ENCODE measurements at places on chromosomes 6 and 20.

GRCh38 chr6:16635291-16635809 lies 125.9 kb downstream of the ATXN1 start:
- DNase-seq: no peak

DNA sequence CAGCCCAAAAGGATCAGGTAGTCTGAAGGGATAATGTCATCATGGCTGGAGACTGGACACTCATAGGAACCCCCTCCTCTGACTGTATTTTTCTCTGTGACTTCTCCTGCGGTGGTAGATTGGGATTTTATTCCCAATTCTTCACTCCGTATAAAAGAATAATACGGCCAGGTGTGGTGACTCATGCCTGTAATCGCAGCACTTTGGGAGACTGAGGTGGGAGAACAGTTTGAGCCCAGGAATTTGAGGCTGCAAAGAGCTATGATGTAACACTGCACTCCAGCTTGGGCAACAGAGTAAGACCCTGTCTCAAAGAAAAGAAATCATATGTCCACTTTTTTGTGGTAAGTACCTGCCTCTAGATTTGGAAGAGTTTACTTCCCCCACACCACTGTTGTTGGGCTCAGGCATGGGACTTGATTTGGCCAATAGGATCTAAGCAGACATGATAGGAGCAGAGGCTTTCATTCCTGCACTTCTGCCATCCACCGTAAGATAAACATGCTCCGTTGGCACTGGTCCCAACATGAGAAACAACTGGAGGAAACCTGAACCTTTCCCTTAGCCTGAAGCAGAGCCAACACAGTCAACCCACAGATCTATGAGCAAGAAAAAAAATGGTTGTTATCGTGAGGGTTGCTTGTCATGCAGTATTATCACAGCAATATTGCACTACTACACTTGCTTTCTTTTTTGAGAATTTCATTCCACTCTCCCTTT lies 82.0 kb downstream of the JPH2 start:
- DNase-seq: no peak

DNA sequence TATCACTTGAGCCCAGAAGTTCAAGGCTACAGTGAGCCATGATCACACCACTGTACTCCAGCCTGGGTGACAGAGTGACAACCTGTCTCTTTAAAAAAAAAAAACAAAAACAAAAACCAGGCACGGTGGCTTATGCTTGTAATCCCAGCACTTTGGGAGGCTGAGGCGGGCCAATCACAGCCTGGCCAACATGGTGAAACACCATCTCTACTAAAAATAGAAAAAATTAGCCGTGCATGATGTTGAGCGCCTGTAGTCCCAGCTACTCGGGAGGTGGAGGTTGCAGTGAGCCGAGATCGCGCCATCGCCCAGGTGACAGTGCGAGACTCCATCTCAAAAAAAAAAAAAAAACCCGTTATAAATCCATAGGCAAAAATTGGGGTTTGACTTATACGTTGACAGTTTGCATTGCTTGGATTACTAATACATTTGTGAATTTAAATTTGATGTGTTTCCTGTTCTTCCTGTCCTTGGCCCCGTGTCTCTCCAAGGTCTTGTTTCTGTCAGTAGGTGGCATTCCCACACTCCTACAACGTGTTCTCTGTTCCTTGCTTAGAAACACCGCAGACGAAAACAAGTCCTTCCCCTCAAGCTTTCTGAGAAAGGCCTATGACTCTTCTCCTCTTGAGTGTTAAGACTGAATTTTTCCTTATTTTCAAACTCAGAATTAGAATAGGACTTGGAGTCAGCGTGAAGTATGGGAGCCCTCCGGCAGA lies 147.0 kb downstream of the DTNBP1 start:
- DNase-seq: no peak

- no peak for DNase-seq
These were observed 1687.6 kb downstream of the GRIK2 start for GRCh38 chr6:103081126-103081525.

- no peak for DNase-seq
These were observed 23.2 kb upstream of the ARG1 start for GRCh38 chr6:131549811-131550210.

GRCh38 chr6:137856138-137856898 lies 10.7 kb upstream of the TNFAIP3 start:
- no peak for DNase-seq

- no peak for DNase-seq
These were observed 147.3 kb upstream of the SSTR4 start for GRCh38 chr20:22887796-22888195.

GRCh38 chr6:35260591-35261570 lies 1.3 kb downstream of the ZNF76 start:
- no peak for DNase-seq

DNA sequence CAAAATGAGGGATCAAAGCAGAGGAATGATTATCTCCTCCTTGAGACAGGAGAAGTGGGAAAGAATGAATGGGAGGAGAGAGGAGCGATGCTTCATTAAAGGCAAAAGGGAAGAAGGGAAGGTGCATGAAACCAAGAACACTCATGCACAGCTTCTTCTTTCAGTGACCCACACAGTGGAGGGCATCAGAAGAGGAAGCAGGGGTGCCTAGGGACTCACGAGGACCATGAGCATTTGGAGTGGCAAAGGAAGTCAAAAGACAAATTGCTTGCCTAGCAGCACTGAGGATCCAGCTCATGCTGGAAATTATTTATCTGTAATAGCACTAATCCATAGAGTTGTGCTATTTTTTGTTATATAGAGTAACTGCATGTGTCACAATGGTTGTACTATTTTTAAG lies 66.1 kb downstream of the SMLR1 start:
- peak; percentile 38 for DNase-seq

- no peak for DNase-seq
These were observed 55.1 kb upstream of the B3GAT2 start for GRCh38 chr6:71011871-71012371.

DNA sequence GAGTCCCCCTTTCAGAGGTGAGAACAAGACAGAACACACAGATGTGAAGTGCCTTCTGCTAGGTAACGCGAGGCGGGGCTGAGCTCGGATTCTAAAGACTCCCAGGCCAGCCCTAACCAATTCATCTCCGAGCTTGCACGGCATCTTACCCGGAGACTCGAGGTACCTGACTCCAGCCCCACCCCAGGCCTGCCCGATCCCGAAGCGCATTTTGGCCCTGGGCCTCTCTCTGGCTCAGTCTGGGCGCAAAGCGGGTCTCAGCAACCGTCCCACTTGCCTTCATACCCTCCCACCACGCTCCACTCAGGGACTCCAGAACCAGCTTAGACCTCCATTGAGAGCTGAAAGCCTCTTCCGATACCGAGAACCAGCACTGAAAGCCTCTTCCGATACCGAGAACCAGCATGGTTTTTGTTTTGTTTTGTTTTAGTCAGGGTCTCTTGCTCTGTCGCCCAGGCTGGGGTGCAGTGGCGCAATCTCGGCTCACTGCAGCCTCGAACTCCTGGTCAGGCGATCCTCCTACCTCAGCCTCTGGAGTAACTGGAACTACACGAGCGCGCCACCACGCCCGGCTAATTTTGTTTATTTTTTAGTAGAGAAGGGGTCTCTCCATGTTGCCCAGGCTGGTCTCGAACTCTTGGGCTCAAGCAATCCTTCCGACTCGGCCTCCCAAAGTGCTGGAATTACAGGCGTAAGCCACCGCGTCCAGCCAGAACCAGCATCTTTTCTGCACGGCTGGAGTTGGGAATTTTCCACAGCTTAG lies 557 bp upstream of the DYNLRB1 start:
- DNase-seq: peak; percentile 79

DNA sequence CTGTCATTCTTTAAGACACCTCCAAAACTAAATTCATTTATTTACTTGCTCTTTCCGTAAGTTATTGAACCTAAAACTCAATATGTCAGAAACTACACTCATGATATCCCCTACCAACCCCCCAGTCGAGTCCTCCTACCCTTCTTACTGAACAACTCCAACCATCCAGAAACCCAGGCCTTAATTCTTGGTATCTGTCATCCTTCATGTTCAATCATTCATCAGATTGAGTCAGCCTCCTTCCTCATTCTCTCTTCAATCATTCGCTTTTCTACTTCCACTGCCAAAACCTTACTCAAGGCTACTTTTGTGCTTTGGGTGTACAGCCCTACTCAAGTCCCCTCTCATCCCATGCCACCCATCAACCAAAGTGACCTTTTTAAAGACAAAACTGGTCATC lies 95.7 kb downstream of the SMLR1 start:
- DNase-seq: no peak

Measured in NB4 (cell line).